ENCODE measurements at places on chromosomes 16 and 17.
A peak's percentile ranks its signal among the peaks of the same experiment; 100 is the strongest.

- no peak for DNase-seq
Measured at GRCh38 chr17:43020030-43020621, 2.1 kb downstream of the VAT1 start.

DNA sequence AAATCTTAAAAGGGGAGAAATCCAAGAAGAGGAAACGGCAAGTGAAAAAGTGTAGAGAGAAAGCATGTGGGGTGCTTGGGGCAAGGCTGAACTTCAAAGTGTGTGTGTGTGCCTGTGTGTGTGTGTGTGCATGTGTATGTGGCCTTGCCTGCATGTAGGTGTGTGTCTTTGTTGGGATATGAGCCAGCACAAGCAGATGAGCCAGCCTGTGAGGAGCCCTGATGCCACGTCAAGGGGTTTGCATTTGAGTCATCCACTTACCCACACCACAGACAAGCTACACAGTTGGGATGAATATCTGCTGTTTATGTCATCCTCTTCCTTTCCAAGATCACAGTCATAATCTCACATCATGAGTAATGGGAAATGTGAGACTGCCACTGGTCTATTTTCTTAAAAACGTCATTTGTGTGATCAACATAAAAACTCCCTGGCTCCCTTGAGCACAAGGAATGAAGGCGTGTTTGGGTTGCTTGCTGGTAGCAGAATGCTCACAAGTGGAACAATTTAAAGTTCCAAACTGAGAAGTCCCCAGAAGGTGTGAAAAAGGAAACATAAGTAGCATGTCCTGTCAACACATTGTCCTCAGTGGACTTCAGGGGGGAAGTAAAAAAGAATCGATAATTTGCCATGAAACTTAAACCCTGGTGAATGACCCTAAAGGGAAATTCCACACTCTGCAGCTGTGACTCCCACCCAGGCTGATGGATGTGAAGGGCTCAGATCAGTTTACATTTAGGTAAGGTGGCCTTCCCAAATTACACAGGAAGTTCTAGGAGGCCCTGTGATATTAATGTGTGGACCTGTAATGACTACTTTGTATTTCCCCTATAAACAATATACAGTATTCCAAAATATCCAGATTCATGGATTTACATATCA is 14.7 kb downstream of the KCTD19 start:
- DNase-seq = peak; percentile 80

GRCh38 chr16:11949527-11949926 is 7.7 kb upstream of the NPIPB2 start:
- DNase-seq = no peak

DNA sequence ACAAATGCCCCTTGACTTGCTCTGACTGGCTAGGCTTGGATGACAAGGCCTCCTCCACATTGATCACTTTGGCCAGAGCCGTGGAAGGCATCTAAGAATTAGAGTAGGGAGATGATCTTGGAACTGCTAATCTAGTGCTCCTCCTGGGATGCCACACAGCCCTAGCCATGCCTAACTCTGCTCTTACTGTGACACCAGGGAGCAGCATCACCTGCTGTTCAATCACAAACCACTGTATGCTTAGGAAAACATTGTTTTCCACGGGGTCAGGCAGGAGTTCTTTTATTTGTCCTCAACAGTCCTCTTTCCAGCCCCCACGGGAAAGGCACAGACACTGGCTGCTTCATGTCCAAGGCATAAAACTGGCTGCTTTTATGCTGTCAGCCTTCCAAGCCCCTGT is 46.3 kb downstream of the C16orf78 start:
- no peak for DNase-seq

- no peak for DNase-seq
Measured at GRCh38 chr17:48505788-48506187, 25.0 kb downstream of the HOXB1 start.

GRCh38 chr17:47870056-47870455 is 19.1 kb upstream of the SP6 start:
- DNase-seq = no peak

DNA sequence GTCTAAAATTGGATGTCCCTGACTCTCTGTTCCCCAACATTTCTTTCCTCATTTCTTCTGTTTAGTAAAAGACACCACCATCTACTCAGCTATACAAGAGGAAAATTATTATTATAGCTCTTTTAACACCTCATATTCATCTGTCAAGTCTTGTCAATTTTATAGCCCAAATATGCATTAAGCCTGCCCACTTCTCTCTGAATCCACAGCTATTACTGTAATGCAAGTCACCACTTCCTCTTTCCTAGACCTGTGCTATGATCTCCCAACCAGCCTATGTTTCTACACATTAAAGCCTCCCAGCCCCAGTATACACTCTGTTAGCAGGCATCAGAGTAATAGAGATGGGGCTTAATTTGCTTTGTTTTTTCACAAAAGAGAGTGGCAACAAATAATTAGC is 252.9 kb downstream of the GRIN2A start:
- DNase-seq = no peak

DNA sequence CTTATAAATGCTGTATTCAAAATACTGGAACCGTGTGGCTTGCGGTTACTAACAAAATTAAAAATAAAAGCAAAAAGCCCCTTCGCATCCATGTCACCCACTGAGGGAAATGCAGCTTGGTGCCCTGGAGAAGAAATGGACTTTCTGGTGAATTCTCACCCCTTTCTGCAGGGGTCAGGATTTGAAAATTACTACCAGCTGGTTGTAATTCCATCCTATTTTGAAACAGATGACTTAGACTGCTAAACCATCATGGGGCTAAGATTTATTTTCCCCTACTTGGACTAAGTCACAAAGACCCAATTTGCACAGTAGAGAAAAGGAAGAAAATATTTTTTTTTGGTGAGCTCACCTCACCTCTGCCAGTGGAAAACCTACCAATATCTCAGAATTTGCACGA is 111.4 kb upstream of the MYOCD start:
- DNase-seq = no peak

DNA sequence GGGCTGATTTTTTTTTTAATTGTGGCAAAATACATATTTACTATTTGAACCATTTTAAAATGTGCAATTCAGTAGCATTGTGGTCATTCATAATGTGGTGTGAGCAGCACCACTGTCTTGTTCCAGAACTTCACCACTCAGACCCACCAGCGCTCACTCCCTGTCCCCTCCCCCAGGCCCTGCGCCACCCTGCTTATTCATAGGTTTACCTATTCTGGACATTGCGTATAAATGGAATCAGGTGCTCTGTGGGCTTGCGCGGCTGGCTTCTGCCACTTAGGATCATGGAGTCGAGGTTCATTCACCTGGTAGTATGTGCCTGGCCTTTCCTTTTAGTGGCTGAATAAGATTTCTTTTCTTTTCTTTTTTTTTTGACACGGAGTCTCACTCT is 59.4 kb downstream of the NT5M start:
- no peak for DNase-seq

- DNase-seq = no peak
Measured at GRCh38 chr17:15332338-15332737, 9.1 kb downstream of the TEKT3 start.

- no peak for DNase-seq
Measured at GRCh38 chr17:77677211-77677610, 281.3 kb upstream of the TNRC6C start.

DNA sequence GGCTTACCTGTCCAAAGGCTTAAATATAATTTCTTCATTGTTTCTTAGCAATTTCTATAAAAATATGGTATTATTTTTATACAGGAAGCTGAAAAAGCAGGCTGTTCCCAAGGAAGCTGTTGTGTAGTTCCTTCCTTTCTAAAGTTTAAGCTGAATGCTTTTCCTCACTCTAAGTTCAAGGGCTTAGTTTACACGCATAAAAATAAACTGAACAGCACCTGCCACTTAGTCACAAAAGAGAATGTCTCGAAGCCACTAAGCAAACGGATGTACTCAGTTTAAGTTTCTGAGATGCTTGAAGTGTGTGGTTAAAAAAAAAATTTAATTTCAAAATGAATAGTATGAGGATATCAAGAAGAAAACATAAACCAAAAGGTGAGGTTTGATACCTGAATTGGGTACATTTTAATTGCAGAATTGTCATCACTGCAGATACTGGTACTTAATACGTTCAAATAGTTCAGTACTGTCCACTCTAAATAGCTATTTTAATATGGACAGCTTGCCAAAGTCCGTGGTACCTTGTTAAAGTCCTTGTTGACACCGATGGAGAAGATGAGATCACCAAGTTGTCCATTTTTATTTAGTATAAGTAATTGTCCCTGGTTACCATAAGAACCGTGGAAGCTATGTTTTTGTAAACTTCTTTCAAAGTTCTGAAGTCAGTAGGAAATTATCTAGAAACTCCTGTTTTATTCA is 38.1 kb downstream of the MRTFB start:
- DNase-seq = no peak

- no peak for DNase-seq
Measured at GRCh38 chr17:73101031-73101430, 8.5 kb upstream of the SLC39A11 start.

DNA sequence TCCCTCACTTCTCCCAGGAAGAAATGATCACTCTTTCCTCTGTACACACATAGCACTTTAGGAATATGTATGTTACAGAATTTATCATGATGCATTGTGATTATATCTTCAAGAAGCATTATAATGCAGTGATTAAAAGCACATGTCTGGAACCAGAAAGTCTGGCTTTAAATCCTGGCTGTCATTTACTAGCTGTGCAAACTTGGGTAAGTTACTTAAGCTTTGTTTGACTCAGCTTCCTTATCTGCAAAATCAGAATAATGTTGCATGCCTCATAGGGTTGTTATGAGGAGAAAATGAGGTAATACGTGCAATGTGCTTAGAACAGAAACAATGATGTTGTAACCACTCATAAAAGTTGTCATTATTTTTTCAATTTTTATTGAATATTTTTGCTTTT is 156.3 kb upstream of the ZKSCAN2 start:
- no peak for DNase-seq

GRCh38 chr17:37671824-37672547 is 28.7 kb upstream of the DDX52 start:
- DNase-seq = no peak

DNA sequence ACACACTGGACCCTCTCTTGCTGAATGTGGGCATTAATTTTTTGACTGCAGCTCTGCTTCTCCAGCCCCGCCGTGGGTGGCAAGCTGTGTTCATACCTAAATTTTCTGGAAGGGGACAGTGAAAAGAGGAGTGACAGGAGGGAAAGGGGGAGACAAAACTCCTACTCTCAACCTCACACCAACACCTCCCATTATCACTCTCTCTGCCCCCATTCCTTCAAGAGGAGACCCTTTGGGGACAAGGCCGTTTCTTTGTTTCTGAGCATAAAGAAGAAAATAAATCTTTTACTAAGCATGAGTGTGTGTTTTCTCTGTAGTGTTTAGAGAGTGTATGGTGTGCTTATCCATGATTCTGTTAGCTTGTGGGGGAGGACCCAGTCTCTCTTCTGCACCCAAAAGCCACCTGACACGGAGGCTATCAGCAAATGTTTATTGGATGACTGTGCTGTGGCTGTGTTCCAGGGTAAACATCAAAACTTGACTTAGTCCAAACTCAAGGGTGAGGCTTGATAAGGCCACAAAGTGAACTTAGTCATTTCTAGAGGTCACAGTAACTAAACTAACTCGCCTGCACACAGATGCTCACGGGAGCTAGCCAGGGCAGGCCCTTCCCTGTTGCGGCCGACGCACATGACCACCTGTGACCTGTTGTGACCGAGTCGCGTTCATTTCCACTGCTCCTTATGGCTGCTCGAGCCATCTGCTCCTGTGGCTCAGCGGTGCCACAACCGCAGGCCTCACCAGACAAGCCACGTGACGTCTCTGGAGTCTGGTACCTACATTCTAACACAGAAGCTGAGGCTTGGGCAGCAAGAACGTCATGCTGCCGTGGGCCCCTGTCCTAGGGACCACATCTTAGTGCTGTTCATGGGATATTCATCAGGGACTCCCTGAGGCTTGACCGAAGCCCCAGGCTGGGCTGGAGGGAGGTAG is 9.8 kb upstream of the MED11 start:
- DNase-seq = no peak

GRCh38 chr16:10897134-10897533 is 20.1 kb downstream of the CIITA start:
- DNase-seq = no peak

DNA sequence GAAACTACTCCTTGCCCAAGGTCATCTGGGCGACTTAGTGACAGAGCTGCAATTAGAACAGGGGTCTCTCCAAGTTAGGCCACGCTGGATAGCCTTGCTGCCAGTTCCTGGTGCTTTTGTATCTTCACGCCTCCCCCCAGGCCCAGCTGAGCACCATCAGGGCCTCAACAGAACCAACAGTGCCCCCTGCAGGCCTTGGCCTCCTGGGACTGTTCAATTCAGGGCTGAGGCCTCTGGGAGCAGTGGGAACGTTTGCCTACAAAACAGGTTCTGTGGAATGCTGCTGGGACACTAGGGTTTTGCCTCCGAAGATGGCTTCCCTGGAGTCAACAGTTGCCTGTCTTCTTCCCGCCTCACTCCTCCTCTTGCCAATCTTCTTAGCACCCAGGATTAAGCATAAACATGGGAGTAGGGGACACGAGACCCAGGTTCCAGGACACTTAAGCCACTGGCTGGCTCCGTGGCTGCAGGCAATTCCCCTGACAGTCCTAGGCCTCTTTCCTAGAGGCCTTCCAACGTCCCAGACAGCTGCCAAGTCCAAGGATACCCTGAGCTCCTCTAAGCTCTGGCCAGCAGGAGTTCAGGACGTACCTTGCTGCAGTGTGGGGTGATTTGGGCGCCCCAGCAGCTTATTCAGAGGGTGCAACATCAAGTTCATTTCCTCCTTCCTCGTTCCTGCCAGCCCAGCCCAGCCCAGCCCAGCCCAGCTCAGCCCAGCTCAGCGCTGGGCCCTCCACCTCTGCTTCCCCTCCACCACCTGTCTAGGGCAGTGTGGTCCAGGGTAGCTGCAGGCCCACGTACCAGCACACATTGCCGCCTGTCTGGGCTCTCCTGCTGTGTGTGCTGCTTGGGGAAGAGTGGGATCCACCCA is 246.6 kb upstream of the RPL38 start:
- DNase-seq = peak; percentile 9

DNA sequence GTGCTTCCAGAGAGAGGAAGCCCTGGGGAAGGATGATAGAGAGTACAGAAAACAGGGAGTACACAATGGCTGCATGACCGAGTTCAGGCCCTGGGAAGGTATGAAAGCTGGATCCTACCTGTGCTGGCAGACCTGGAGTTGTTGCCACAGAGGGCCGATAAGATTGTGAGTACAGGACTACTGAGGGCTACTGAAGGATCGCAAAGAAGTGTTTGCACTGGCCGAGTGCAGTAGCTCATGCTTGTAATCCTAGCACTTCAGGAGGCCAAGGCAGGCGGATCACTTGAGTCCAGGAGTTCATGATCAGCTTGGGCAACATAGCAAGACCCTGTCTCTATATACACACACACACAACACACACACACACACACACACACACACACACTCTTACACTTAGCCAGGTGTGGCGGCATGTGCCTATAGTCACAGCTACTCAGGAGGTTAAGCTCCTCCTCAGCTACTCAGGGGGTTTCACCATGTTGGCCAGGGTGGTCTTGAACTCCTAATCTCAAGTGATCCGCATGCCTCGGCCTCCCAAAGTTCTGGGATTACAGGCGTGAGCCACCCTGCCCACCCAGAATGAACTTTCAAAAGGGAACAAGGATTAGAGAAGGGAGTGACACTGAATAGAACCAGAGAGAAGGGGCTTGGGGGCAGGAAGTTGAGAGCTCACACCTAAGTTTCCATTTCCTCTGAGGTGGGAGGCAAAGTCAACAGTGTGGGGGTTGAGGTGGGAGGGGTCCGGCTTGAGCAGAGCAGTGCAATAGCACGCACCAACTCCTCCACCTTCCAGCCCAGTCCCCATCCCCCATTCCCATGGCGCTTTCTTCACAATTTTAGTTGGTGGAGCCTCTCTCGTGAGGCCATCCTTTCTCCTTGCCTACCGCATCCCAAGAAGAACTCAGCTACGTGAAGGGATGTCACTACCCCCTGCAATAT is 7.5 kb downstream of the SCIMP start:
- DNase-seq = peak; percentile 10
